ENCODE measurements at places on chromosomes 3 and 15.

GRCh38 chr3:140635276-140635675 is 42.6 kb upstream of the TRIM42 start:
- no peak for DNase-seq

DNA sequence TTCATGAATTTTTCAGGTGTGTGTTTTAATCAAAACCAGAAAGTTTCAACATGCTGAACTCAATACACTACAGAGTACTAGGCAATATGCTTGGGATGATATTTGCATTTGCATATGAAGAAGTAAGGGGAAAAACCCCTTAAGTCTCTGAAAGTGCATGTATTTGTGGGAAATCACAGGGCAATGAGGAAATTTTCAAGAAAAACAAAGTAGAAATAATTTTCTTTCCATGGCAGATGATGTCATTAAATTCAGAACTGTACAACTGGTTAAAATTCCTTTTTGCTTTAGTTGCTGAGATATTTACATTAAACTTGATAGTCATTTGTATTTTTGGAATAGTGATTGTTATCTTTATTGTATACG is 294.0 kb upstream of the TBC1D5 start:
- no peak for DNase-seq

- no peak for DNase-seq
Observed at GRCh38 chr3:119751423-119751822, 30.5 kb upstream of the NR1I2 start.

DNA sequence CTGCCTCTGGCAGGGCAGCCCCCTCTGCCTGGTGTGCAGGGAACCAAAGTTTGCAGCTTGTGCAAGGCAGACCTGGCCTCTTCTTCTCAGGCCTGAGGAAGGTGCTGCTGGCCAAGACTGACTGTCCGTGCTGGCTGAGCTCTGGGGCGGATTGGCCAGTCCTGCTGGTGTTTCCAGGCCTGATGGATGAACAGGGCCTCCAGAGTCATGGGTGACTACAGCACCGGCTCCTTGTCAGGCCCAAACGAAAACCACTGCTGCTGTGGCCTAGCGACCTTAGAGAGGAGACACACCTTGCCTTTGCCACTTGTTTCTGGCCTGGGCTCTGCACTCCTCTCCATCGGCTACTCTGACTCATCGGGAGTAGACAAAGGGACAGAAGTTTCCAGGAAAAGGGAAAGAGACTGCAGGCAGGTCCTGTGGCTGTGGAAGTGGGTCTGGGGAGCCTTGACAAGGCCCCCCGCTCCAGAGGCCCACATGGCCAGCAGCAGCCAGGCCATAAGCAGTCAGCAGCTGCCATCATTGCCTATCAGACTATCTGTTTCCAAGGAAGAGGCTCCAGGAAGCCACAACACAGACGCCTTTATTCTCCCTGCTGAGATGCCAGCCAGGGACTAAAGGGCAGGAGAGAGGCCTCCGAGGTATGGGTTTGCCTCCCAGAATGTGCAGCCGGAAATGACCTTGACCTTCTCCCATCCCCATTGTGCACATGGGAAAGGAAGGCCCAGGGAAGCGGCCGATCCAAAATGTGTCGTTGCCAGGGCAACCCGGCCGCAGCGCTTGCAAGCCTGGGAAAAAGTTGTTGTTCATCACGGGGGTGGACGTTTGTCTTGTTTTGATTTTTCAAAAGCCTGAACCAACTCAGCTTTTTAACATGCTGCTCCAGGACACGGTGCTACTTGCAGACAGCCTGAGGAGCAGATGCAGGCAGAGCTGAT is 160.5 kb downstream of the CHSY1 start:
- DNase-seq: no peak

DNA sequence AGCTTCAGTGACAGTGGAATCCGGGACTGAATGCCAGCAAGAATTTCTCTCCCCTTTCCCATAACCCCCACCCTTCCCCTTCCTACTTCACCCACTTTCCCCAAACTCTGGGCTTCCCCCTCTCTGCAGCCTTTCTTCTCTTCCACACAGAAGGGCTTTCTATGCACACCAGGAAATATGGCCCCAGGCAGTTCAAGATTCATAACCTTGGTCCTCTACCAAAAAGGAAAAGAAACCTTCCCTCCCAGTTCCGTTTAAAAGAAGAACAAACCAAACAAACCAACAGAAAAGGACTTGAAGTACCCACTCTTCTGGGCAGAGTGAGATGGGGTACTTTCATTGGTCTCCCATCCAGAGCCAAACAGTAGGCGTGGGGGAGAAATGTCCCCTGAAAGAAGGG is 68.8 kb upstream of the ABHD2 start:
- peak; percentile 63 for DNase-seq

- DNase-seq: peak; percentile 64
Observed at GRCh38 chr3:45210308-45211041, 15.6 kb downstream of the TMEM158 start.

GRCh38 chr3:46725621-46726314 is 8.1 kb upstream of the PRSS50 start:
- DNase-seq: no peak

- DNase-seq: peak; percentile 14
Observed at GRCh38 chr3:139123377-139124095, 78.8 kb upstream of the PRR23C start.

- DNase-seq: no peak
Observed at GRCh38 chr3:100274361-100274760, 13.6 kb downstream of the TBC1D23 start.
